ENCODE measurements at places on chromosomes 12 and 14.

DNA sequence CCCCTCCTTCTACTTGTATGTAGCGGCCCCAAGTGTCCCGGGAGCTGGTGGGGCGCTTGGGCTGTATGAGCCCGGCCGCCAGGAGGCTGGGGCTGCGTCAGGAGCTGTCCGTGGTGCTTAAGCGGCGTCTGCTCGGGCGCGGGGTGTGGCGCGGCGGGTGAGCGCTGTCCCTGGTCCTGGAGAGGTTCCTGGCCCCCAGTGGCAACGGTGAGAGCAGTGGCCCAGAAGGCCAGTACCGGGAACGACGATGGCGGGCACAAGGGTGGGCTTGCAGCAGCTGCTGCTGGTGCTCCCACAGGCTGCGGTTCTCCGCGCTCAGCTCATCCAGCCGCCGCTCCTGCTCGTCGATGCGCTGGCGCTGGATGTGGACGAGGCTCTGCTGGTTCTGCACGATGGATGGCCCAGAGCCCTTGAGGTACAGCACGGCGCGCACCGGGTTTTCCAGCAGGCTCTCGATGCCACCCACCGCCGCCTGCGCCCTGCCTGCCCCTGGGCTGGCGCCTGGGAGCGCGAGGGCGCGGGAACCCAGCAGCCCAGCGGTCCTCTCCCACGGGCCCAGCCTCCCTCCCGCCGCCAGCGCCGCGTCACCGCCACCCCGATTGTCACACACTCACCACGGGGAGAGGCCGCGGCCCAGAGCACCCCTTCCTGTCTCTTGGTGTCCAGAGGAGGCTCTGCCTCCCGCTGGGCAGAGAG is 41.9 kb upstream of the FKBP4 start:
- DNase-seq: no peak

GRCh38 chr12:82835217-82835616 is 148.5 kb downstream of the TMTC2 start:
- no peak for DNase-seq

GRCh38 chr12:119695034-119695433 is 27.1 kb downstream of the PRKAB1 start:
- DNase-seq: no peak

DNA sequence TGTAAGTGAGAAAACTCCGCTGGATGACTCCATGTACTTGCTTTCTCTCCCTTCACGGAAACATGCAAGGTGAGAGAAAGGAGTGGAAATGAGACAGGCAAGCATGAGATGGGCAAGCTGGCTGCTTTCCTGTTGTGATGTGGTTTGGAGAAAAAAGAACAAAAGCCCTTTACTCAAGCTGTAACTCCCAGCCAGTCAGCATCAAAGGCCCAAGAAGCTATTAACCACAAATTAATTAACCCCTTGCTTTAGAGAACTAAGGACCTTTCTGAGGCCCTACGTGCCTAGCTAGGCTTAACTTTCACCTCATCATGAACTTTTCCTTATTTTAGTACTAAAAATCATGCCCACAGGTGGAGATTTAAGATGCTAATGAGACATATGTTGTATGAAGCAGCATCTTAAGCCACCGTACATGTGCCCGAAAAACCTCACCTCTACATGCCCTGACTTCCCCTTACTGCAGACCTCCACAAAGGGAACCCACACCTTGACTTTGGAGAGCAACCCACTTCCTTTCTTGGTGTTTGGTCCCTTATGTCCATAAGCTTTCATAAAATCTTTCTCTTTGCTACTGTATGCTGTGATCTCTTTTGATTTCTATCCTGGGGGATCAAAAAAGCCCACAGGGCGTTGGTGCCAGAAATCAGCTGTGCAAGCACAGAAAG is 87.0 kb downstream of the GALNT8 start:
- DNase-seq: no peak

DNA sequence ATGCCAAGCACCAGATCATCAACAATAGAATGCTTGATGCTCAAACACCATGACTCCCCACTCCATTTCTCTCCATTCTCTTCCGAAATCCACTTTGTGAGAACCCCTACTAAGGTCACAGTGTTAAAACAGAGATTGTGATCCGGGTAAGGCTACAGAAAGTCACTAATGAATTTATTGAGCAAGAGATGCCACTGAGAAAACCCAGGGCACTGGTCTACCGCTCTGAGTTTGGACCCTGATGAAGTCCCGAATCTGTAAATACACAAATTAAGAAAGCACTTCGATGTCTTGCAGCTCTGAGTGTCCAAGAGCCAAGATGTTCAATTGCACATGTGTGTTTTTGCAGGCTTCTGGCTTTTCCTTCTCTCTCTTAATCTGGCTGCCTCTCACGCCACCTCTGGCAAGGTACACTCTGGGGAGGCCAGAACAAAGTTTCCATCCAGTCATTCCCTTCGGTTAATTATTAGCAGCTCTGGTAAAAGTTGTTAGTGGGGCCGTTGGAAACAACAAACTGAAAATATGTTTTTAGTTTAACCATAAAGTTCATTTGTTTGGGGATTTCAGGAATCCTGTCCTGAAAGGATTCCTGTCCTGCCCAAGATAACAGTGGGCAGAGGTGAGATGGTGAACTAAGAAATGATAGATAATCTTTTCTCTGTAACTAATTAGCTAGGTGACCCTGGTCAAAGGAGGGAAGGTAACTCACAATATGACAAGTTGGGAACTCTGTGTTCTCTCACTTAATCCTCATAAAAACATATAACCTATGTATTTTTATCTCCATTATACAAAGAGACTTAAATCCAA is 75.4 kb downstream of the BTG1 start:
- DNase-seq: no peak

GRCh38 chr14:60621386-60621785 is 27.9 kb downstream of the SIX1 start:
- no peak for DNase-seq

DNA sequence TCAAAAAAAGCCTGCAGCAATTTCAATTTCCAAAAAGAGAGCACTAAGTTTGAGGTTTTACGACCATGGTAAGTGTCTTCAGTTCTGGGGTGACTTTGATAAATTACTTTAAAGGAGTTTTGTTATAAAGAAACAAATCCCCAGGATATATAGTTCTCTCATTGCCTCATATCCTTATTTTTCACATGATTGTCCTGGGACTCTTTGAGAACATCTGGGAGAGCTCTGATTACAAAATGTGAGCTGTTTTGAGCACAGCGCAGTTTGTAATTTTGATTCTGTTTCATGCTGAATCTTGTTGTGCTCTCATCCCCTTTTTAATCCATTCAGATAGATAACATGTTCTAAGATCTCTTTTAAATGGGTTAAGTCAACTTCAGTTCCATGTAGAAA is 67.7 kb upstream of the DCN start:
- DNase-seq: no peak

DNA sequence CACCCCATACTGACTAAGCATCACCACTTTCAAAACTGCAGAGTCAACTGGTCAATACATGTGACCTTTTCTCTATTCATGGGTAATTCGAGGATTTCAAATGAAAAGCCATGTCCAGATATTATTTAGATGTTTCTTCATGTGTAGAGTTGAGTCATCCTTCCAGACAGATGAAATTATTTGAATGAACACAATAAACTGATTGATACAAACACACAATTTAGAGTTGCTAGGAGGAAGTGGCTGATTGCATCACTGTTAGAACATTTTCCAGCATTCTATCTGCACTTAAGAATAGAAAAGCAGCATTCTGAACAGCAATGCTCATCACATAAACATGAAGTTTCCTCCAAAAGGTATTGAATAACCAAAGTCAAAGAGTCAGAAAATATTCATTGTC is 273.5 kb upstream of the SOX5 start:
- DNase-seq: no peak
